EL (cell line): ENCODE measurements at places on chromosomes 16 and 17.

DNA sequence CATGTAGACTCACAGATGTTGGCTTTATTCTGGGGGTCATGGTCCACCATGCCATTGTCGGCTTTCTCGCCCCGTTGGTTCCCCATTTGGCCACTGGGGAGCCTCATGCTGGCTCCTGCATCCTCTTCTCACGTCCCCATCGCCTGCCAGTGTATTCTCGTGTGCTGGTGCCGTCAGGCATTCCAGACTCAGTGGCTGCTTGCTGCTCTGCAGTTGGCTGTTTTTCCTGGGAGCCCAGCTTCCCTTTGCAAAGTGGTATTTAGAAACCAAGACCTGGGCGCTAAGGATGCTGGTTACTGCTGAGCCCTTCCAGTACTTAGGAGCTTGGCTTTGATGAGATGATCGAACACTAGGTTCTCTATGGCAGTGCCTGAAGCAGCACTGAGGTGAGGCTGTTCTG is 19.1 kb downstream of the CRAMP1 start:
- DNase-seq, result no peak

GRCh38 chr16:87816507-87817100 is 50.8 kb upstream of the KLHDC4 start:
- DNase-seq, result no peak

- no peak for DNase-seq
These were observed 46.5 kb downstream of the IRX5 start for GRCh38 chr16:54977211-54977610.

DNA sequence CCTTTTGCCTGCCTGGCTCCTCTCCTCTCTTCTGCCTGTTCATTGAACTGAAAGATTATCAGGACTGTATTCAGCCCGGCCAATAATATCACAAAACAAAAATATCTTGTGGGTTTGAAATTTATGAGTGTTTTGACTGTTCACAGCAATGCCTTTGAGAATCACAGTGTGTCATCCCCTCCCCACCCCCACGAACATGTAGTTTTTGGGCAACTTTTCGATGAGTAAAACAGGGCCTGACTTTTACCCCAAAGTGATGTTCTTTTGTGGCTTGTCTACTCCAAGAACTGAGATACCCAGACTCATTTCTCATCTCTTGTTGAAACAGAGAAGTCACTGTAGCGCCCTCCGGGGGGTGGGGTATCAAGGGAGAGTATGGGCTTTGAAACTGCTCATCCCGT is 675.7 kb downstream of the WWOX start:
- no peak for DNase-seq

DNA sequence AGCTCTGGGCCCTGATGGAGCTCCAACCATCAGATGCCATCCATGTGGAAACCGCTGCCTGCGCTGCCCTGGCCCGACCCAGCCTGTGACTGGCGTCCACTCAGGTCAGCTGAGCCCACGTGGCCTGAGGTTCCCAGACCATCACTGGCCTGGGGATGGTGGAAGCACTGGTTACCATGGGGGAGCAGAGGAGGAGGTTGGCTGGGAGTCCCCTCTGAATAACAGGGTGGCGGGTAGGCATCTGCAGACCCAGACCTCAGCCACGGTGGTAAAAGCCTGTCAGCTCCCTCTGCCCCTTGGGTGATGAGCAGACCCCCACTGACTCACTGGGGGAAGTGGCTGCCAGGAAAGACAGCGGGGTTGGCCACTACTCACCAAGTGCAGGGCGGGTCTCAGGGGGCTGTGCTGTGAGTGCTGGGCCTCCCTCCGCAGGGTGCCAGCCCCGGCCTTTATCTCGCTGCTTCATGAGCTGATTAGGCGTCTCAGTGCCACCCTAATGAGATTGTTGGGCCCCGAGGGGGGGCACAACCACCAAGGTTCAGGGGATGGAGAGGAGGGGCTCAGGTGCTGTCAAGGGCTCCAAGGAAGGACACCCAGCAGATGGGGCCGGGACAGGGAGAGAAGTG is at the start of gene PDE6G:
TSS of gene PDE6G (minus strand) at position 425 of the 626 bp plus-strand sequence. CDS start 3,237 bp downstream, outside the sequence.
- no peak for DNase-seq

DNA sequence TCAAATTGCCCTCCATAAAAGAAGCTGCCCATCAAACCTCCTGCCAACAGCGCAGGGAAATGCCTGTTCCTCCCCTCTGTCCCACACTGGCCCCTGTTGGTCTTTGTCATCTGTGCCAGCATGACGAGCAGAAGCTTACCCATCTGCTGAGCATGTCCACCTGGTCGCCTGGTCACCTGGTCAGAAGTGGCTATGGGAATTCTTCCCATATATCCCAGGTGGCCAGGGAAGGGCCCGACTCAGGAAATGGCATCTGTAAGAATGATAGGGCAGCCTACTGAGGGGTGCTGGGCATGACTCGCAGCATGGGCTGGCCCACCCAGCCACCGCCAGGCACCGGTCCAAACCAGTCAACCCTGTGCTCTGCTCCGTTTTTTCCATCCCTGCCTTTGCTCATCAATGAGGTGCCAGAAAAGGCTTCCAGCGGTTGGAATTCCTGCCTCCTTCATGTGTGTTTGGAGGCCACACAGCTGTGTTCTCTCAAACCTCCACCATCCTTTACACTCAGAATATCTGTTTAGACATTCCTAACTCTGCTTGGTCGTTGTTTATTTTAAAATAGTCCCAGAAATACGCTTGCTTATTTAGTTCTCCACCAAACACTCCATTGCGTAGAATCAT is 145.2 kb downstream of the CLEC16A start:
- DNase-seq, result peak; percentile 63

- no peak for DNase-seq
These were observed 62.9 kb downstream of the LMF1 start for GRCh38 chr16:907842-908241.

- no peak for DNase-seq
These were observed 3.1 kb upstream of the LHX1 start for GRCh38 chr17:36934144-36934691.
